CD4-positive, alpha-beta T cell treated with Interleukin-10 for 1 hour (primary cell): ENCODE measurements at places on chromosomes 7 and 10.

- no peak for DNase-seq
Measured at GRCh38 chr7:105782391-105783042, 93.9 kb downstream of the ATXN7L1 start.

DNA sequence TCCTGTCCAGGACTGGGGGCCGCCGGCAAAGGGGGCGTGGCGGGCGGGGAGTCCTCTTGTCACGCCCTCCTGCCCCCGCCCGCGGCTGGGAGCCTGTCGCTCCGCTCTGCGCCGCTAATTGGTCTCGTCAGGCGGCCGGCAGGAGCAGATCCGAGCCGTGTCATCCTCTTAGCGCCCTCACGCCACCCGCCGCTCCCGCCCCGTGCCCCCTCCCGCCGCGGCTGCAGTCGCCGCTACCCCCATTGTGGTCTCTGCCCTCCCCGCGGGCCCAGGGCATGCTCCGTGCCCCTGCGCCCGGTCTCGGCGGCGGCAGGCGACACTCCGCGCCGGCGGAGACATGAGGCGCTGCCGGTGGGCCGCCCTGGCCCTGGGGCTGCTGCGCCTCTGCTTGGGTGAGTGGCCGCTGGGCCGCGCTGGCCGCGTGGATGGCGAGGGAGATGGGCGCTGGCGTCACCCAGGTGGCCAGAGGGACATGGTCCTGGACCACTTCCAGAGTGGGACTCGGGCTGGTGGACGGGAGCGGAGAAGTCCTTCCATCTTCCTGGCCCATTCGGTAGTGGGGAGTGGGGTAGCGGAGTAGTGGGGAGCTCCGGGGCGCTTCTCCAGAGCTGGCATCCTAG is at the start of gene CDHR1:
TSS of gene CDHR1 (plus strand) at position 114 of the 620 bp plus-strand sequence. CDS start at position 338, 224 bp downstream.
- peak; percentile 64 for DNase-seq

GRCh38 chr10:27190508-27190907 is 35.4 kb downstream of the MASTL start:
- no peak for DNase-seq

- no peak for DNase-seq
Measured at GRCh38 chr10:109379186-109379585, 544.1 kb downstream of the XPNPEP1 start.

DNA sequence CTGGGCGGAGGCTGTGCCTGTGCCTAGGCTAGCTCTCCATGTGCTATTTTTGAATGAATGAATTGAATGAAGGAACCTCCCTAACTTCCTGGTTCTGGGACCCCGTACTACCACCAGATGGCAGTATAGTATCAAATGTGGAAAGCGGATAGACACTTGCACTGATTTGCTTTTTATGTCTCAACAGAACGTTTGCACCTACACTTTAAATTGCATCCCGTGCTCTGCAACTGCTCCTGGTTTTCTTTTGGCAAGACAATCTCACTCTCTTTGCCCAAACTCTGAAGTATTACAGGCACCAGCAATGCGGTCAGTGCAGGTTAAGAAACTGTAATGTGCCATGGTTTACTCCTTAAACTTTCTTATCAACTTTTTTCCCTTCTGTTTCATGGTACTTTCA is 6.5 kb downstream of the FZD8 start:
- peak; percentile 69 for DNase-seq
